Midbrain (tissue), 1 donor: ENCODE measurements at places on chromosomes 1 and 21.

DNA sequence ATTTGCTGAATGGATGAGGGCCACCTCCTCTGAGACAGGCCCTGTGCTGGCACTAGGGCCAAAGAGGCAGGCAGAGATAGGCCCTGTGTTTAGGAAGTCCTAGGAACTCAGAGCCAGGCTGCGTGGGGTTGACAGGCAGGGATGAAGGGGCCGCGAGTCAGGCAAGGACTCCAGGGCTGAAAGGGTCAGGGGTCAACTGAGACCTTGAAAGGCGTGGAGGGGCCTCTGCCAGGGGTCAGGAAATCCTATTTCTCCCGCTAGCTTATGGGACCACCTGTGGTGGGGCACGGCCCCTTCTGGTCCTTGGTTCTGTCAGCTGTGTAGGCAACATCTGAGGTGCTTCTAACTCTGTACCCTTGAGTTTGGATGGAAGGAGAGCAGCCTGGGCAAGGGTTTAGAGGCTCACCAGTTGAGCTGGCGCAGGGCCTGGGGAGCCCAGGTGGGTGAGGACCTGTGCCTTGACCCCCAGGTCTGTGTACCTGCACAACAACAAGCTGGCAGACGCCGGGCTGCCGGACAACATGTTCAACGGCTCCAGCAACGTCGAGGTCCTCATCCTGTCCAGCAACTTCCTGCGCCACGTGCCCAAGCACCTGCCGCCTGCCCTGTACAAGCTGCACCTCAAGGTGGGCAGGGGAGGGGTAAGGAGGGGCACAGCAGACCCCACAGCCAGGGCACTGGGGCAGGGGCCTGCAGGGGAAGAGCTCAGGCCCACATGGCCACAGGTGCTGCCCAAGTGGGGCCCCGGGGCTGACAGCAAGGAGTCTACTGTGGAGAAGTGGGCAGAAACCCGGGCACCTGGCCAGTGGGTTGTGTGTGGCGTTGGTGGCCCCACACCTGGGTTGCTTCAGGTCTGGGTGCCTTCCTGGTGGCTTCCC, 14.9 kb downstream of the PODN start:
- DNase-seq, result no peak

DNA sequence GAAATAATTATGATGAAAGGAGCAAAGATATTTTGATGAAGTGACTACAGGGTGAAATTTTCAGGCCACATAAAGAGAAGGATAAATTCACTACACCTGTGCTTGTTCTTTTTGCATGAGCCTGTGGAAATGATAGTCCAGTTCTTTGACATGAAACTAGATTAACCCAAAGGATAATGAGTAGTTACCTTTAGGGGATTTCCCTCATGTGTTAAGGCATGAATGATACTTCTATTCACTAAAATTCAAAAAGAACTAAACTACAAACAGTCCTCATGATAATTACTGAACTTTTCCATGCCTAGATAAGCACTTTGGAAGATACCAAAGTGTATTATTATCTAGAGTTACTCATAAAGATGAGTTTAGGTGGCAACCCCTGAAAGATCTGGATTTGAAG, 244.3 kb downstream of the PTPRC start:
- no peak for DNase-seq

GRCh38 chr21:39108291-39109162, 74.7 kb downstream of the PSMG1 start:
- DNase-seq, result no peak

GRCh38 chr21:38753557-38753971, 52.2 kb upstream of the ETS2 start:
- DNase-seq, result no peak

DNA sequence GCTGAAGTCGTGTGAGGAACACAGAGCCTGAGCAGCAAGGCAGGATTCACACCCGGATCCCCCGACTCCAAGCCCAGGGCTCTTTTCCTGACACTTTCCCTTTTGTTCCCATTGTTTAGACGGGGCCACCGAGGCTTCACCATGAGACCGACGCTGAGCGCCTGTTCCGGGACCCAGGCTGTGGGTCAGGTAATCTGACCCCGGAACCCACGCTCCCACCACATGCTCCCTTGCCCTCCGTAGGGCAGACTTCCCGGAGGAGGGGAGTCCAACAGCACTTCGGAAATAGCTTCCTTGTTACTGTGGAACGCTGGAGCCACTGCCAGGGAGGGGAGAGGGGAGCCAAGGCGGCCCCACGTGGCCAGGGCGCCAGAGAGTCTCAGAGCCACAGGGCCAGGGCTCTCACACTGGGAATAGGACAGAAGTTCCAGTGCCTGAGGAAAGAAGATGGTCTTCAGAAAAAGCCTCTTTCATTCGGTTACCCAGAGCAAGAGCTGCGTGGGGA, 18.4 kb downstream of the RUNX3 start:
- peak; percentile 21 for DNase-seq

DNA sequence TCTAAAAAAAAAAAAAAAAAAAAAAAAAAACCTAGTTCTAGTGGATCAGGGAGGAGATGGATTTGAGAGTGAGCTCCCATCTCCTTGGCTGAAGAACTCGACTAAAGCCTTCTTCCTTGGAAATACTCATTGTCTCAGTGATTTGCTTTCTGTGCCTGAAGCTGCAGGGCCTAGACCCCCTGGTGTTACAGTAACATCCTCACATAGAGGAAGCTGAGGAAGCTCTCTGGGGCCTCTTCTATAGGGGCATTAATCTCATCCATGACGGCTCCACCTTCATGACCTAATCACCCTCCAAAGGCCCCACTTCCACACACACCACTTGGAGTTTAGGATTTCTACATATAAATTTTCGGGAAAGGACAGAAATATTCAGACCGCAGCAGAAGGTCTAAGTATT, 95.9 kb upstream of the ETS2 start:
- no peak for DNase-seq

- no peak for DNase-seq
Measured at GRCh38 chr1:21342961-21343838, 52.9 kb upstream of the ECE1 start.

GRCh38 chr1:95733031-95733430, 499.0 kb downstream of the RWDD3 start:
- no peak for DNase-seq

DNA sequence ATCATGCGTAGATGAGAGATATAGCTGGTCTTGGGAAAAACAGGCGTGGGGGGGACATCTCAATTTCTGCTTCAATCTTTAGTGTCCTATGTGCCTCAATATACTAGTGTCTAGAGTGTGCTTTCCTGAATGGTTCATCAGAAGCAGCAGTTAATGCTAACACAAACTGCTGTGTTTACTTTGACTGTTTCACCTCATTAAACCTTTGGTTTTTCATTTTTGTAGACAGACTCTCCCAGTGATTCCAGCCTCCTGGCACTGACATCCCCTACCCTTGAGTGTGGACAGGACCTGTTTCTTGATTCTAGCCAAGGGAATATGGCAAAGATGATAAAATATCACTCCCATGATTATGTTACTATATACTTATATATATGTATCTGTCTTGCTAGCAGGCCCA, 37.6 kb downstream of the ZYG11A start:
- DNase-seq, result no peak

DNA sequence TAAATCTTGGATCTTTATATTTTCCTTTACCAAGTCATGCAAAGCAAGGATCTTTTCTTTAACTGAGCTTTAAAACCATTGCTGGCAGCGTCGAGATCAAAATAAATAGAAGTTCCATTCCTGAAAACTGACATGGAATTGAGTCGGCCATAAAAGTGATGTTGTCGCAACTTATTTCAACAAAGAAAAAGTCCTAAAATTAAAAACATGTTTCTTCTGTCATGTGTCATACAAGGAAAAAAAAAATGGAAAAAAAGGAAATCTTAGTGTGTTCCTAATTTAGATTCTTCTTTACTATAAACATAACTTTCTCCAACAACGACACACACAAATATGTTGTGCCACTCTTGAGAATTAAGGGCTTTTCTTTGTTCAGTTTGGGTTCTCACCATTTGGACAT, 34.9 kb downstream of the GREM2 start:
- DNase-seq, result no peak

DNA sequence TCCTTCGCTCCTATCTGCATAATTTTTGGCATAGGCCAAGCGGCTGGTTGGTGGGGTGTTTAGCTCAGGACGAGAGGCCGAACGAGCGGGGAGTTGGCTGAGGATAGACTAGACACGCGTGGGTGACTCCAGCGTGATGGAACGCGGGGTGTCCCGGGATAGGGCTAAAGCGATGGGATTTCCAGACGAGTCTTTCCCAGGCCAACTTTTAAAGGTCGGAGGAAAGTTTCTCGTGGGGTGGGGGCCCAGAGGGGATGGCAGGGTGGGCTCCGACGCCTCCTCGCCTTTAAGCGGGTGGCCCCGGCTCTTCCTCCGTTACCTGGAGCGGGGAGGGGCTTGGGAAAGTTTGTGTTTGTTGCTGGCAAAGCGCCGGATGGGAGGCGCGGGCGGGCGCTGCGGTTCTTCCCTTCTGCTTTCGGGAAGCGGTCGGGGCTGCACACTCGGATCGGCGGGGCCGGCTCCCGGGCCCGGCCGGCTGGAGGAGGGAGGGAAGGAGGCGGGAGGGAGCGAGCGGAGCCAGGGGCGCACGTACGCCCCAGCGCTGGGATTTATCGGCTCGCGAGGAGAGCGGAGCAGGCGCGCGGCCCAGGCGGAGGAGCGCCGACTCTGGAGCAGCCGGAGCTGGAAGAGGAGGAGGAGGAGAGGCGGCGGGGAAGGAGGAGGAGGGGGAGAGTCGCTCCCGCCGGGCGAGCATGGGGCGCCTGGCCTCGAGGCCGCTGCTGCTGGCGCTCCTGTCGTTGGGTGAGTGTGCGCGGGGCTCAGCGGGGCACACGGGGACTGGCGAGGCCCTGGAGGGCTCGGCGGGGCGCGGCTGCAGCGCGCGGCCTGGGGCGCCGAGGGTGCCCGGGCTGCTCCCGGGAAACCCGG, at the start of gene PTGFRN:
PTGFRN (plus strand) TSS at position 405 of the 867 bp plus-strand sequence; CDS start at position 693, 288 bp downstream.
- peak; percentile 40 for DNase-seq

DNA sequence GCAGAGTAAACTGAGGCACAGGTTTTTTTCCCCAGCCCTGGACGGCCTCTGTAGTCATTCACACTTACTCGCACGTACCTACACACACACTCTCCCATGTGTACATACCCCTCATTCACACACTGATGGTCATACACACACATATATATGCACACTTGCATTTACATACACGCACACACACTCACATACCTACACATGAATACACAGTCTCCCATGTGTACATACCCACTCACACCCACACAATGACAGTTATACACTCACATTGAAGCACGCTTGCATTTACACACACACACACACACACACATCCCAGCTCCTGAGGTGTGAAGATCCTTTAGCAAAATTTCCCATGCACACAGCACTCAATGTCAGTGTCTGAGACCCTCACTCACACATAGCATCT, 766 bp upstream of the FAM131C start:
- DNase-seq, result no peak

DNA sequence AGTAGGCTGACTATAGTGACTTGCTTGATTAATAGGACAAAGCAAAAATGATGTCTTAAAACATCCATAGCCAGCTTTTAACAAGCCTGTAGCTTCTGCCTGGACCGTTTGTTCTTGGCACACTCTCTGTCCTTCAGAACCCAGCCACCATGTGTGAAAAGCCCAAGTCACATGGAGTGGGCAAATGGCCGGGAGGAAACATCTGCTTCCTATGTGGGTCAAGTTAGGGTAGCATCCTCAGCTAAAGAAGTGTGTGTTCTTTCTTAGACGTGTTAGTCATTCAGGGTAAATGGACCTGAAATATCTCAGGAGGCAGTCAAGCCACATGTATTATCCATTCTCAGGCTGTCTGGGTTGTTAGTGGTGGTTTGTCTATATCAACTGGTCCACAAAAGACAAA, 23.4 kb downstream of the RD3 start:
- peak; percentile 44 for DNase-seq

- DNase-seq, result peak; percentile 41
Measured at GRCh38 chr1:86504137-86504479, 35.4 kb downstream of the CLCA1 start.

DNA sequence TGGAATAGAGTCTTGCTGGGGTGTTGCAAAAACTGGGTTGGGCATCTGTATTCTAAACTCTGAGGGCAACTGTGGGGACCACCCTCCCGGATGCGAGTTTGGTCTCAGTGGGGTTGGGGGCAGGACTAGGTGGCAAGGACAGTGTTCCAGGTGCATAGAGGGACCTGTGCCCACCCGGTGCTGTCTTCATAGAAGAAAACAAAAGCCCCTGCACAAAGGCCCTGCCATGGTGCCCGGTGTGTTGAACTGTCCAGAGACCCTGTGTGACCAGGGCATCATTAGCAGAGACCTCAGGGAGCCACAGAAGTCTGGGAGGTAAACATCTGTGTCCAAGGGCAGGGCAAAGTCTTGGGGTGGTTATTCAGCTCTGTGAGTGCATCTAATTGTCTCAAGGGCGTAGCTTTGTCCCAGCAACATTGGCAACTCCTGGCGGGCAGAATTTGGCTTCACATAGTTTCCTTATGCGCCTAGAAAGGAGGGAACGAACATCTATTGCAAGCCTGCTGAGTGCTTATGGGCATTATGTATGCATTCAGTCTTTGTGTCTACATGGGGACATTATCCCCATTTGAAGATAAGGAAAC, 72.2 kb upstream of the IFFO2 start:
- DNase-seq, result no peak

GRCh38 chr1:106677181-106677580, 379.3 kb upstream of the PRMT6 start:
- no peak for DNase-seq

GRCh38 chr1:238767321-238767720, 619.0 kb upstream of the CHRM3 start:
- DNase-seq, result no peak

GRCh38 chr21:25243808-25244207, 363.5 kb downstream of the MRPL39 start:
- DNase-seq, result no peak

- DNase-seq, result peak; percentile 42
Measured at GRCh38 chr1:51236531-51237350, 668 bp downstream of the RNF11 start.

DNA sequence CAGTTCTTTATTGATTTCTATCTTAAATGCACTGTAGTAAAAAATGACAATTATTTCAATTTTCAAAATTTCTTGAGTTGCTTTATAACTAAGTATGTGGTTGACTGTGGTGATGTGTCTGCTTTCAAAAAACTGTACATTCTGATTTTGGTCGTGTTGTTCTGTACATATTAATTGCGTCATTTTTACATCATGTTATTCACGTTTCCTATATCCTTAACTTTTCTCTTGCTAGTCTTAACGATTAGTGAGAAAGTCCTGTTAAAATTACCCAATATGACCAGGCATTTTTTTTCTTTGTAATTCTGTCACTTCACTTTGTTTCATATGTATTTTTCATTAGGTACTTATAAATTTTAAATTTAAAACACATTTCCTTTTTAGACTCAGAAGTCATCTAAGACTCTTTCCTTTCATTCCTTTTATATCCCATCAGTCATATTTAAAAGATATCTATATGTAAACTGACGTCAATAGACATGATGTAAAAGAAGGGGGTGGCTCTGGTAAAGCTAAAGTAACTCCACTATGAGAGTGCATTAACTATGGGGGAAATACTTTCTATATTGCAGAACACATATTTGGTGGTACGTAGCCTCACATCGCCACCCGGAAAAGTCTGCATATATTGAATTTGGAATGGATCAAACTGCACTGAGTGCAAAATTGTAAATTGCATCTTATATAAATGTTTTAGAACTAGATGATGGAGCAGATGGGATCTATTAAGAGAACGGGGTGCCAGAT, 1.1 kb upstream of the COA6 start:
- DNase-seq, result no peak
